Stimulated activated CD4-positive, alpha-beta T cell treated with anti-CD3 and anti-CD28 coated beads, TNF-alpha, amount 100 ng/mL, for 24 hours (primary cell): ENCODE measurements at places on chromosomes 4 and X.
A peak's percentile ranks its signal among the peaks of the same experiment; 100 is the strongest.

GRCh38 chrX:29648161-29648560 lies 567.2 kb upstream of the MAGEB2 start:
- no peak for DNase-seq

GRCh38 chr4:42543762-42544161 lies 113.1 kb downstream of the ATP8A1 start:
- DNase-seq: no peak

DNA sequence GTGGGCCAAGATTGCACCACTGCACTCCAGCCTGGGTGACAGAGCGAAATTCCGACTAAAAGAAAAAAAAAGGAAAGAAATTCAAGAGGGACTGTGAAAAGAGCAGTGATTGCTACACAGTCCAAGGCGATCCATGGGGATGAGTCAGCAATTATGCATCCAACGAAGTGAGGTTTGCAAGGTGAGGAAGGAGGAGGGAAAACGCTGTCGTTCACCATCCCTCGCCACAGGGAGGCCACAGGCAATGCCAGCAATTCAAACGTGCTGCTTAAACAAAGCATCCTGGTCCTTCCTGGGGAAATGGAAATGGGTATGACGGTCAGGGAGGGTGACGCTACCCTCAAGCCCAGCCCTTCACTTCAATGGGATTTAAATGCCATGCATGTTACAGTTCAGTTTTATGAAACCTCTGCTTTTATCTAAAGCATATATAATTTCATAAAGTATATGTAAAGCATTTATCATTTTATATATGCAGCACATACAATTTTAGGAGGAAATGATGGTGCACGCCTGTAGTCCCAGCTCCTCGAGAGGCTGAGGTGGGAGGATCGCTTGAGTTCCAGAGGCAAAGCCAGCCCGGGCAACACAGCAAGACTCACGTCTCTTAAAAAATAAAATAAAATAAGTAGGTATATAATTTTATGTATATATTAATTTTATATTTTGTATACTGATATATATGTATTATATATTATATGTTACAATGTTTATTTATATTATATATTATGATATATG lies 108.7 kb downstream of the DHRSX start:
- no peak for DNase-seq

DNA sequence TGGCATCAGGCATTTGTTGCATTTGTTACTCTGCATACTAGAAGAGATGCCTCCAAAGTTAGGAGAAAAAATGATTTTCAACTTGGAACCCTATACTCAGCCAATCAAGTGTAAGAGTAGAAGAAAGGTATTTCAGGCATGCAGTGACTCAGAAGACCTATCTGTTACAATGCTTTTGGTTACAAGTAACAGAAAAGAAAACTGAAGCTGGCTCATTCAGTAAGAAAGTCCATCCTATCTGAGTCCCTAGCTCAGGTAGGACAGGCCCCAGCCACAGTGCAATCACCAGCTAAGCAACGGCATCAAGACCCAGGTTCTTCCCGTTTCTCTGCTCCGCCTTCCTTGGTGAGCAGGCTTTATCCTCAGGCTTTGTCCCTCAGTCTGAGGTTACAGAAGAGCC lies 23.3 kb downstream of the MECP2 start:
- DNase-seq: no peak

GRCh38 chrX:150731795-150732194 lies 38.6 kb downstream of the MTMR1 start:
- peak; percentile 45 for DNase-seq

GRCh38 chr4:156615066-156615531 lies 356.5 kb downstream of the PDGFC start:
- DNase-seq: no peak

DNA sequence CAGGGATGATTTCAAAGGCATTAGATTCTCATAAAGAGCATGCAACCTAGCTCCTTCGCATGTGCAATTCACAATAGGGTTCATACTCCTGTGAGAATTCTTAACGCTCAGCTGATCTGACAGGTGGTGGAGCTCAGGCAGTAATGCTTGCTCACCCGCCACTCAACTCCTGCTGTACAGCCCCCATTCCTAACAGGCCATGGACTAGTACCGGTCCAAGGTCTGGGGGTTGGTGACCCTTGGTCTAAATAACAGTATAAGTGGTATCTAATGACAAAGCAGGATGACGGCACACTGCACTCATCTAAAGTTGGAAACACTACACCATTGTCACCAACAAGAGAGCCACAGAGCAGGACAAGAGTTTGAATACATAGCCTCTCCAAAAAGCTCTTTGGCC lies 28.5 kb downstream of the ADGRA3 start:
- no peak for DNase-seq

DNA sequence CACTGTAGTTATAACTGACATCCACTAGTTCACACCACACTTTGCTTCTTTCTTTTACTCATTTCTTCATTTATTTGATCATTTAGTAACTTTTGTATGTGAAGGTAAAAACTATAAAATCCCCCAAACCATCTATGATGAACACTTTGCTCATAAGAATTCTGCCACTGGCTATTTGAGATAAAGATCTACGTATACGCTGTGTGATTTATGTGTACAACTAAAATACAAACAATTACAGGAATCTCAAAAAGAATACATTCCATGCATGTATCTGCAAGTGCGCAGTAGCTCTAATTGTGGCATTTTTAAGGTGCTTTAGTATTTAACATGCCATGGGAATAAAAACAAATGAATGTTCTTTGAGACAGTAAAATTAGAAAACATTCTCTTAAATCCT lies 156.9 kb upstream of the NAP1L5 start:
- no peak for DNase-seq

- no peak for DNase-seq
These were observed 269.9 kb upstream of the NRK start for GRCh38 chrX:105552395-105552794.

DNA sequence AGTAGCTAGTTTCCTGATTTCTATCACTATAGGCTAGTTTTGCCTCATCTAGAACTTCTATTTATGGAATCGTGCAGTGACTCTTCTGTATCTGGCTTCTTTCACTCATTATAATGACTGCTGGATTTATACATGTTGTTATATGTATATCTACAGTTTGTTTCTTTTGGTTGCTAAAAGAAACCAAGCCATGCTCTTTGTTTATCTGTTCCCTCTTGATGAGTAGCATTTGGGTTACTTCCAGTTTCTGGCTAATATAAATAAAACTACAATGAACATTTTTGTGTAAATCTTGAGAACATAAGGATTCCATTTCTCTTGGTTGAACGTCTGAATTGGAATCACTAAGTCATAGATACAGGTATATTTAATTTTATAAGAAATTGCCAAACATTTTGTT lies 73.9 kb downstream of the ARHGAP24 start:
- DNase-seq: no peak

- DNase-seq: peak; percentile 75
These were observed at the start of gene MORF4L2 for GRCh38 chrX:103686199-103687072. TSS of gene MORF4L2 (minus strand) at chrX:103686699. CDS start at chrX:103677027, 9,672 bp downstream.

DNA sequence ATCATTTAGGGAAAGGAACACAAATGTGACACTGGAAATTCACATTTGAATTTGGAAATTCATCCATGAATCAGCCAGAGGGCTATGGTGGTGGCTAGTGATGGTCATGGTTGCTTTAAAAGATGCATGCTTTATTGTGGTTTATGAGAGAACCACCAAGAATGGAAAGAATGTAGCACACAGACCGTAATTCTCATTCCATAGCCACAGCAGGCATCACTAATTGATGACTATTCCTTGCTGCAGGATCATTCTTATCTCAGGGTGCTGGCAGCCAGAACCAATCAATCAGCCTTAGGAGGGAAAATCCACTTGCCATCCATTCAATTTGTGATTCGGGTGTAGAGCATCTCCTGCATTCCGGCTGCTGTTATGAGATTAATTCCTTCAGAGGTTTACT lies 115.6 kb downstream of the DHRSX start:
- no peak for DNase-seq

DNA sequence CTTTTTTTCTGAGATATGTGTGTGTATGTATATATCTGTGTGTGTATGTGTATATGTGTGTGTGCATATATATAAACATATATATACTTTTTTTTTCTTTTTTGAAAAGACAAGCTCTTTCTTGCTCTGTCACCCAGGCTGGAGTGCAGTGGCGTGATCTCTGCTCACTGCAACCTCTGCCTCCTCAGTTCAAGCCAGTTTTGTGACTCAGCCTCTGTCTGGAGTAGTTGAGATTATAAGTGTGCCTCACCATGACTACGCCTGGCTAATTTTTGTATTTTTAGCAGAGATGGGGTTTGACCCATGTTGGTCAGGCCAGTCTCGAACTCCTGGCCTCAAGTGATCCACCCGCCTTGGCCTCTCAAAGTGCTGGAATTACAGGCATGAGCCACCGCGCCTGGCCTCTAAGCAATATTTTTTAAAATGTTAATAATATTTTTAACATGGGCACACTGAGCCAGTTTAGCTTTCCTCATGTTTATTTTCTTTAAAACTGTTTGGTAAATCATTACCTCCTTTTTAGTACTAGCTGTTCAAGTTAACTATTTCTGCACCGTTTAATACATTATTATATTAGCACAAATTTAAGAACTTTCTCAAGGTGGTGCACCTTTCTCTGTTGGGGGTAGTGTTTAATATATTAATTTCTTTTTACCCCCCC lies 33.3 kb downstream of the BBS12 start:
- DNase-seq: no peak

DNA sequence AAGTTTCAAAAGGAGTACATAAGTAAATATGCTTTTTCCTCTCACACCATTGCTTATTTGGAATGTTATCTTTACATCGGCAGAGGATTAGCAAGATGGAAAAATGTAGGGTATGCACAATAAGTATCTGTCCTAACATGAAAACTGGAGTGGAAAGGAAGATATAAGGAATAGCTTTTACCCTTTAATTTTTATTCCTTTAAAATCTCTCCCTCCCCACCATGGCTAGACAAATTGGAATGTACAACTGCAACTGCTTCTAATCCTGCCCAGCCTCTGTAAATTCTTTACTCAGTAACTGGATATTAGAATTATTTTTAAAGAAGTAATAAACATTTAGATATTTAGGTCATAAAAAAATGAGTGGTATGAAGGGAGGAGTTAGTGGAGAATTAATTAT lies 171.5 kb downstream of the PCDH18 start:
- no peak for DNase-seq

DNA sequence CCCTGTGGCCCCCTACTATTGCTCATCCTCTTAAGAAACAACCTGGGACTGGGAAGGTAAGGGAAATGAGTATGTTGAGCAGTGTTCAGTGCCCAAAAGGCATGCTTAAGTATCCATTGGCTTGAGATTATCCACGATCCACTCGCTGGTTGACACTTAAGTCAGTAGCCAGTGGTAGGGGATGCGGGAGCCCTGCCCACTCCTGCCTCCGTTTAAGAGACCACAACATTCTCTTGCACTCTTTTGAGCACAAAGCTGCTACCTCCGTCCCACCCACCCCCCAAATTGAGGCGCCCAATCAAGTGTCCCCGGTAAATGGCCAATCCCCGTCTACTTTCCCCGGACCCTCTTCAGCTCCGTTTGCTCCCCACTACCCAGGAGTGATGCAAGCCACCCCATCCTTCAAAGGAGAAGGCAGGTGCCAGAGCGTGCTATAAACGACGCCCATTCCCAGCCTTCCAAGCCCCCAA lies 25.0 kb downstream of the UTP14A start:
- DNase-seq: no peak

DNA sequence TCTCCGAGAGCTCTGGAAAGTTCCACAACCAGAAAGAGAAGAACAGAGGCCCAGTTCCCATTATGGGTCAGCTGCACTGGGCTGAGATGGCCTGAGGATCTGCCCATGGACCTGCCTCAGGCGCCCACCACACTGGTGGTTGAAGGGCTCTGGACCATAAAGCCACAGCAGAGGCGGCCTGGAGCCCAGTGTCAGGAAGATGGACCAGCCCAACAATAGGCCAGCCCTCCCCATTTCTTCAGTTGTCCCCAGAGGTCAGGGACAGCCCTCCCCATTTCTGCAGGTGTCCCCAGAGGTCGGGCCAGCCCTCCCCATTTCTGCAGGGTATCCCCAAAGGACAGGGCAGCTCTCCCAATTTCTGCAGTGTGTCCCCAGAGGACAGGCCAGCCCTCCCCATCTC lies 37.2 kb upstream of the C4orf50 start:
- no peak for DNase-seq

- DNase-seq: no peak
These were observed 44.9 kb upstream of the NAP1L5 start for GRCh38 chr4:88742561-88742960.

- DNase-seq: peak; percentile 6
These were observed at the start of gene TRIM61 for GRCh38 chr4:164977243-164978164. TSS of gene TRIM61 (minus strand) at chr4:164977657. CDS start at chr4:164970002, 7,655 bp downstream.

DNA sequence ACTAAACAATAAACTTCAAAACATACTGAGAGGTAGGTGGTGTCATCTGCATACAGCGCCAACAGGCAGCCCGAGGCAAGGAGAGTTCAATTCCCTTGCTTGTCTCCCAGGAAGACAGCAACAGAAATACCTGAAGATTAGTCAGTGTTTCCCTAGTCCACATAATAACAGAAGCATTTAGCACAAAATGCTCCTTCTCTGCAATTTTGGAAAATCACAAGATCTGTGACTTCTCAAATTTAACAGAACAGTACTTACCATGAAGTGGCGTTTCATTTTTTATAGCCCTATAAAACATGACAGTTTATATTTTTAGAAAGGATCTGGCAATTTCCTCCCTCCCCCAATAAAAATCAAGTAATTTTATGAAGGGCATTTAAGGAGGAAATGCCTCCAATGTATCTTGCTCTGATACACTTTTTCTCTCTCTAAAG lies 67.1 kb upstream of the MYOZ2 start:
- DNase-seq: no peak

- DNase-seq: no peak
These were observed 38.5 kb upstream of the KLF3 start for GRCh38 chr4:38625508-38625907.

- DNase-seq: no peak
These were observed 21.2 kb upstream of the ANTXR2 start for GRCh38 chr4:80094191-80094590.

- no peak for DNase-seq
These were observed 119.0 kb upstream of the PDLIM3 start for GRCh38 chr4:185654311-185654710.

GRCh38 chr4:1927675-1928074 lies 56.5 kb downstream of the NSD2 start:
- no peak for DNase-seq

- DNase-seq: no peak
These were observed 38.0 kb upstream of the IGFBP7 start for GRCh38 chr4:57148177-57148576.

DNA sequence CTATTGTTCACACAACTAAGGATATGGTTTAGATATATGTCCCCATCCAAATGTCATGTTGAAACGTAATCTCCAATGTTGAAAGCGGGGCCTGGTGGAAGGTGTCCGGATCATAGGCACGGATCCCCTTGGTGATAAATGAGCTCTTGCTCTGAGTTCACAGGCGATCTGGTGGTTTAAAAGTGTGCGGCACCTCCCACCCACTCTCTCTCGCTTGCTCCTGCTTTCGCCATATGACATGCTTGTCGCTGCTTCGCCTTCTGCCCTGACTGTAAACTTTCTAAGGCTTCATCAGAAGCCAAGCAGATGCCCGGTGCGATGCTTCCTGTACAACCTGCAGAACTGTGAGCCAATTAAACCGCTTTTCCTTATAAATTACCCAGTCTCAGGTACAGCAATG lies 128.5 kb downstream of the NFKB1 start:
- DNase-seq: no peak
